Ureter (tissue), 1 donor: ENCODE measurements at places on chromosomes 3 and 15.

DNA sequence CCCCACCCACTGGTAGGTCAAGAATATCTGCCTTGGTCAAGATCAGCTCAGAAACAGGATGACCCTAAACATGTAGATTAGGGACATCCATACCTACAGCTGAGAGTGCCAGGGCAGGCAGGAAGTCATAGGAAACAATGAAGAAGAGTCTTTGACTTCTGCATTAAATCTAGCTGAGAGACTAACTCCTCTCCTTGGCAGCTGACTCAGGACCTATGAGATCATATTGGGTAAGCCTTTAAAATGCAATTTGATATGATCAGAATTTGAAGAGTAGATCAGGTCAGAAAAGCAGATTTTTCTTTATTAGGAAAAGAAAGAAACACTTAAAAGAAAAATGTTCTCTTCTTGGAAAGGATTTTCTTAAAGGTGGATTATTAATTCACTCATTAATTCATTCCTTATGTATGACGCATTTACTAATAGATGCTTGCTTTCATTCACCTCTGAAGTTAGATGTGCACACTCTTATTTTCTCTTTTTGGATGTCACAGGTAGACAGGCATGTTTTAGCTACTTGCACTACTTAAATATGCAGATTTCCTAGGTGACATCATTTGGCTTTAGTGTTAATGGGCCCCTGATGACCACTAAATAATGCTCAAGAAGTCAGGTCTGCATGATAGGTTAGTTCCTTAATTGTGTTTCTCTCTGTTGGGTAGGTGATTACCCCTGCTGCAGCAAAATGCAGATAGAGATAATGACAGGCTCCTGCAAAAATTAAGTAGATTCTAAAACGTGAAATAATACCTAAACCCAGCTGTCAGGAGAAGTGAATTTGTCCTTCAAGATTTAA, 35.7 kb upstream of the GSK3B start:
- no peak for DNase-seq

DNA sequence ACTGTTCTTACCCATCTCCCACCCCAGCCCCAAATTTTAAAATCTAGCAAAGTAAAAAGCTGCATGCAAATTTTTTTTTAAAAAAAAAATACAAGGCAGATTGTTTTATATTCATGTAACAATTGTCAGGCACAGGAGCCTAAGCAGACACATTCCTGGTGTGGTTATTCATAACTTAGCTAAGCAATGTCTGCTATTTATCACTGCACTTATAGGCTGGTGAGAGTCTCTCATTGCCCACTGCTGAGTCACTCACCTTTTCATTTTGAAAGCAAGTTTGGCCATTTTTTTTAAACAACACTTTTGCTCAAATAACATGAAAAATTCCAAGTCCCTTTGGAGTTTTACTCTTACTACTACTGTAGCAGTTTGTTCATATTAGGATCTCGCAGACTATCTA, 413.9 kb downstream of the RBMS3 start:
- no peak for DNase-seq

DNA sequence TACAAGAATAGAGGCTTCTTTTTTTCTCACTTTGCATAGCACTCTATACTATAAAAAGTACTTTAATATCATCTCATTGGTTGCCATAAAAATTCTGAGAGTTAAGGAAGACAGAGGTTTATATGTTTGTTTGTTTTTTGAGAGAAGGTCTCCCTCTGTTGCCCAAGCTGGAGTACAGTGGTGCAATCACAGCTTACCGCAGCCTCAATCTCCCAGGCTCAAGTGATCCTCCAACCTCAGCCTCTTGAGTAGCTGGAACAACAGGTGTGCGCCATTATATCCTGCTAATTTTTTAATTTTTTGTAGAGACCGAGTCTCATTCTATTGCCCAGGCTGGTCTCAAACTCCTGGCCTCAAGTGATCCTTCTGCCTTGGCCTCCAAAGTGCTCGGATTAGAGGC, 250.2 kb downstream of the LPP start:
- no peak for DNase-seq

DNA sequence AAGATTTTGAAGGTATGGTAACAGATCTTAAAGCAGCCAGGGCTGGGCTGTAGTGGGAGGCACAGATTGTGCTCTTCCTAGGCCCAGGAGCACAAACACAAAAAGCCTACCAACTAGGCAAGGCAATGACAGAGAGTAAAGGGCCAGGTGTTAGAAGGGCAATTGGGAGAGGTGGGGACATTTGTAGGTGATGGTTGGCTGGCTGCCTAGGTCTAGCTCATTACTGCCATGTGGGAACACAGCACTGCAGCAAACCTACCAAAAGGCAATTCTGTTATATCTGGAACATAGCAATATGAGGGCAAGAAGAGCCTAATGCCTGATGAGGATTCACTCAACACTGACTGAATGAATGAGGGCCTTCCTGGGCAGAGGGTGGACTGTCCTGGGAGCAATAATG, 30.4 kb downstream of the ARHGEF3 start:
- DNase-seq, result no peak

DNA sequence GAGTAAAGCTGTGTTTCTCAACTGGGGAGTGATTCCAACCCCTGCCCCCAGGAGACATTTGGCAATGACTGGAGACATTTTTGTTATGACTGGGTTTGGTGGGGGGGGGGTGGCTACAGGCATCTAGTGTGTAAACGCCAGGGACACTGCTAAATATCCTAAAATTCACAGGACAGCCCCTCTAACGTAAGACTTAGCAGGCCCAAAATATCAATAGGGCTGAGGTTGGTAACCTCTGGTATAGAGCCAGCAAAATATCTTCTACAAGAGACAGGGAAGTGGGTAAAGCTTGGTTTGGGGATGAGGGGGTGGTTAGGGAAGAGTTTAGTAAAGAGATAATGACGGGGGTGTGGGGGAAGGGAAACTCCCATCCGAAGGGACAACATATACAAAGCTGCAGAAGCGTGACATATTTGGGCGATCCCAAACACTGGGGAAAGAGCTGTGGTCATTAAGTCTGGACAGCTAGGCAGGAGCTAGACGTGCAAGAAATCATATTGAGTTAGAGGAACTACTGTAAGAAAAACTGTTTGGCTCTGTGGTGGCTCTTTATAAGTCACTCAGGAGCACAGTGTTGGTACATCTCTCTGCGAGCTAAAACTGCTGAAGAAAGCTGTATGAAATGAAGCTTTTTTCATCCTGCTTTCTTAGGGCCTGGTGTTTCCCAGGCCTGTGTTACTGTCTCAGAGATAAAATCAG, 697 bp upstream of the TRIM69 start:
- no peak for DNase-seq

- DNase-seq, result no peak
Observed at GRCh38 chr3:156899951-156900350, 73.8 kb downstream of the LEKR1 start.

DNA sequence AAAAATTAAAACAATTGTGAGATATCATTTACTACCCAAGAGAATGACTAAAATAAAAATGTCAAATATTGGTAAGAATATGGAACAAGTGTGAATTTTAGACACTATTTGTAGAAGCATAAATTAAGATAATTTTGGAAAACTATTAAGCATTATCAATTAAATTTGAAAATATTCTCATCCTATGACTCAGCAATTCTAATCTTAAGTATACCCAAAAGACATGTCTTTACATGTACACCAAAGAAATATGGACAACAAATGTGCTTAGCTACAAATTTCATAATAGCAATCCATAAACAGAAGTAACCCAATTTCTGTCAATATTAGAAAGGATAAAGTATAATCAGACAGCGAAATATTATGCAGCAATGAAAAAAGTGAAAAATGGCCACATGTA, 1032.2 kb upstream of the SEMA6D start:
- DNase-seq, result no peak

- peak; percentile 83 for DNase-seq
Observed at GRCh38 chr3:48595526-48596121, 495 bp upstream of the COL7A1 start.

- no peak for DNase-seq
Observed at GRCh38 chr15:66231394-66232266, 21.9 kb downstream of the MEGF11 start.

DNA sequence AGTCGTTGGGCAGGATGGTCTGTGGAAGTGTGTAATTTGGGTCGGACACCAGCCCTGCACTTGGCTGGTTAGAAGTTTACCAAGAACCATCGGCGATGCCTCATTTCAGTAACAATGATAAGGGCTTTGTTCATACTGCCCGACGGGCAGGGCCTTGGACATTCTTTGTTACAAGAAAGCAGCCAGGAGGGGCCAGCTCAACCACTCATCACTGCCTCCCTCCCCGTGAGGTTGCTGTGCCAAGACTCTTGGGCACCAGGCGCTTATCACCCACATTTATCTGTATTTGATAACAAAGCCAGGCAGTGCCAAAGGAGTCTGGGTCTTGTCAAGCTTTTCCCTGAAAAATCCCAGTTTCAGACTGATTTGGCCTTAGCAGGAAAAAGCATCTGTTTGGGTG, 235.0 kb downstream of the ADAMTS17 start:
- peak; percentile 31 for DNase-seq

DNA sequence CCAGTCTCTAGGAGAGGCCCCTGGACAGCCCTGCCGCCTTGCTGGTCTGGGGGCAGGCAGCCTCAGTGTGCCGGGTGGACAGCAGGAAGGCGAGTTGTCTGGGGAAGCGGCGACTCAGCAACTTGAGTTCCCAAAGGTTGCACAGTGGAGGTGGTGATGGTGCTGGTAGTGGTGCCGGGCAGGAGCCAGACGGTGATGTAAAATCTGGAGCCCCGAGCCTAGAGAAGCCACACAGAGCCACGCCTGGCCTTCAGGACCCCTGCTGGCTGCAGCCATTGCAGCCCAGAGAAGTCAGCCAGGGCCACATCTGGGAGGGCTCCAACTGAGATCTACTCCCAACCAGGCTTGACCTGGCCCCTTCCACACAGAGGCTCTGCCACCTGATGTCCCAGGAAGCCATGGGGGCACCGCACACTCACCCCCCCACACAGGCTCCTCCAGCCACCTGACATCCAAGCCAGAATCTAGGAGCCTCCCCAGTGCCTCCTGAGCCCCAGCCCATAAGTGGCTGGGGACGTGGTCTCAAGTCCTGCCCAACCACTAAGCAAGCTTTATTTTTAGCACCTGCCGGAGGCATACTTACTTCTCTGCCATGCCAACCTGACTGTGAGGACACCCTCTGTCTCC, 8.8 kb downstream of the C3orf22 start:
- DNase-seq, result peak; percentile 17

- no peak for DNase-seq
Observed at GRCh38 chr3:127039719-127040118, 56.8 kb downstream of the PLXNA1 start.

DNA sequence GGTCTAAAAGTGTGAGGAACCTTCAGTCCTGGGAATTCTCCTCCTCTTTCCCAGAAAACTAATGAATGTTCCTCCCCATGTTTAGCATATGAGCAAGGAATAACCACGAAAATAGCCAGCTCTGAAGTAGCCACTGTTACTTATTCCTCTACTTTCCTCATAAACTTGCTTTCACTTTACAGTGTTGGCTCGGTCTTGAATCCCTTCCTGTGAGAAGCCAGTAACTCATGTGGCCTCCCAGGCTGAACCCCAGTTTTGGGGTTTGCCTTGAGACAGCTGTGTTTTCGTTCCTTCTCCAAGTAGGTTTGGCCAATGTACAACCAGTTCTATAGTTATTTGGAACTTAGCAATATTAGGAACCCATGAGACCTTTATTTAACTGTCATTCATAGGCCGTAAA, 195.0 kb downstream of the CNTN6 start:
- no peak for DNase-seq

GRCh38 chr3:78988324-78988723, 779.5 kb downstream of the ROBO1 start:
- DNase-seq, result no peak

- no peak for DNase-seq
Observed at GRCh38 chr3:142597906-142598305, 1.7 kb downstream of the PLS1 start.

DNA sequence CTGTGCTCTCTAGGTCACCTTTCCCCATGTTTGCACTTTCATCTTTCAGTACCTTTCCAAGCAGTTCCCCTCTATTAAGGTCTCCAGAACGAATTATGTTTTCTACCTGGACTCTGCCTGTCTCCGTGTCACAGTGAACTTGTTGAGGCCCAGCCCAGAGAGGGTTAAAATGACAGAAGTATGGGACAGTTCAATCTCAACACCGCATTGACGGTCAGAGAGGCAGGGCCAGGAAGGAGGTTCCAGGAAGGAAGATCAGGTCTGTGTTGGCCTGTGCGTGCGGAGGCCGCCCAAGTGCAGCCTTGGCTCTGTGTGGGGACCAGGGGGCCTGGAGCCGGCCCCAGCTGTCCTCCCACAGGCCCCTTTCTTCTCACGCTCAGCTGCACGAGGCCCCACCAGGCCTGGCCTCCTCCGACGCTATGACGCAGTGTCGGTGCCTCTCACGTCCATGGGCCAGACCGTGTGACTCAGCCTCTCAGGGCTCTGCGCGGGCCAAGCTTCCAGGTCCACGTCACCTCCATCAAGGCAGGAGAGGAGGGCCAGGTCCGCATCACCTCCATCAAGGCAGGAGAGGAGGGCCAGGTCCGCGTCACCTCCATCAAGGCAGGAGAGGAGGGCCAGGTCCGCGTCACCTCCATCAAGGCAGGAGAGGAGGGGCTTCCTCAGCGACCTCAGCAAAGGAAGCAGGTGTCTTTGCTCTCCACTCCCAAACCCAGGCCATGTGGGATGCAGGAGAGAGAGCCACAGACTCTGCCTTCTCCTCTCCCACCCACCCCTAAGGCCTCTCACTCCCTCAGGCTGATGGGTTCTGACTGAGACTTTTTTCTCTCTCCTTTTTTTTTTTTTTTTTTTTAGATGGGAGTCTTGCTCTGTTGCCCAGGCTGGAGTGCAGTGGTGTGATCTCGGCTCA, 83.1 kb downstream of the CPN2 start:
- peak; percentile 47 for DNase-seq

- DNase-seq, result no peak
Observed at GRCh38 chr15:94263341-94264273, 32.2 kb downstream of the MCTP2 start.

DNA sequence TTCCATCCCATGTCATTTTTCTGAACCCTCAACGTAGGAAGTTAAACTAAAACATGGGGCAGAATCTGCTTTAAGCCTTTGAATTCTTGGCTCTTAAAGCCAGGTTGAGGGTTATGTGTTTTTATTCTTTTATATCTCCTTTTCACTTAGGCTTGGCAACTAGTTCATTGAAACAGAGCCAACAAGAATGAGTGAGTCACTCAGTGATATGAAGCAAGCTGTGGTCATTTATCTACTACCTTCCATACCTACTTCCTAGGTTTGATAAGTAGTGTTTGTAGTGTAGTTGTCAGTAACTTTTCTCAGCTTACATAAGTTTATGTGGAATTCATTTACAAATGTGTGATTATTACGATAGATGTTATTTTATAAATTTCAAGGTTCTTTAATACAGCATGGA, 67.4 kb downstream of the SNRPN start:
- DNase-seq, result no peak

DNA sequence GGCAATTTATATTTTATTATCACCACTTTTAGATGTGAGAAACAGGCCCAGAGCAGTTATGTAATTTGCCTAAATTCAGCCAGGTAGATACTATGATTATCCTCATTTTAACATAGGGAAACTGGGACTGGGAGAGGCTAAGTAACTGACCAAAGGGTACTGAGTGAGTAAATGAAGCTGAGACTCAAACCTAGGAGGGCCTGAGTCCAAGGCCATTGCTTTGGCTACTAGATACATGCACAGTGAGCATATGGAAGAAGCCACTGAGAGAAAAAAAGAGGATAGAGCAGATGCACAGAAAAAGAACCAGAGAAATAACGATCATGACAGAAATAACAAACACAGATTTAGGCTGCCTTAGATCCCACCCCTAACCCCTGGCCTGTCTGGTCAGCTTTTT, 33.6 kb downstream of the USF3 start:
- DNase-seq, result no peak
